ENCODE measurements at places on chromosomes 2 and 18. TPM values are rescaled to one million over a fixed set of nuclear protein-coding genes. Genes with fewer than 3 reads are reported as not detected.

Gene INHA
- 0.50 TPM for polyA plus RNA-seq

Gene SIX3
- polyA plus RNA-seq: not detected

Gene LCT
- 0.12 TPM for polyA plus RNA-seq

GRCh38 chr2:229408356-229408755 is 137.3 kb upstream of the PID1 start:
- DNase-seq: peak; percentile 61

GRCh38 chr18:7584646-7585275 is 17.6 kb downstream of the PTPRM start:
- no peak for DNase-seq

DNA sequence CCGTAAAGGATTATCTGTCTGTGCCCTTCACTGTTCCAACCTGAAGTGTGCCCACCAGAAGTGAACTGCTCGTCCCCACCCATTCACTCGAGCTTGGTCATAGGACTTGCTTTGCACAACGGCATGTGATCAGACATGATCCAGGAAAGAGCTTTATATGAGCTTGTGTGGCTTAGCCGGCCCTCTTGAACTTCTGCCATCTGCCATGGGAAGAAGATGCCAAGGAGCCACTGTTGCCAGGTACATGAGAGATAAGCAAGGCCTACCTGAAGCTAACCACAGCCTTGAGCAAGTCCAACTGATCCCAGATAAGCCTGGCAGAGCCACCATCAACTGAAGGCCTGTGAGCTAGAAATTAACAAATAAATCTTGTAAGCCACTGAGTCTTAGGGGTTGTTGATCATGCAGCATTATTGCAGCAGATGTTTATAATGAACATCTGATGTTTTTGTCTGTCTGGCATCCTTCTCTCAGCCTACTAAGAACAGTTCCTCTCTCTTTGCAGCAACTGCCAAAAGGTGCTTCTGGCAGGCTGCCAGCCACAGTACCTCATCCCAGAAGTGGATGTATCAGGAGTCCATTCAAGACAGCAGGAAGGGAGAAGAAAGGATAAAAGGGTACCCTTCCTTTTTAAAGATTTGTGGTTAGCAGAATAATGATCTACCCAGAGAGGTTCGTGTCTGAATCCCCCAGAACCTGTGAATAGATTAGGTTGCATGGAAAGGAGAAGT is 16.8 kb downstream of the DBI start:
- DNase-seq: no peak

- no peak for DNase-seq
These were observed 423.4 kb downstream of the RND3 start for GRCh38 chr2:150063931-150064548.

DNA sequence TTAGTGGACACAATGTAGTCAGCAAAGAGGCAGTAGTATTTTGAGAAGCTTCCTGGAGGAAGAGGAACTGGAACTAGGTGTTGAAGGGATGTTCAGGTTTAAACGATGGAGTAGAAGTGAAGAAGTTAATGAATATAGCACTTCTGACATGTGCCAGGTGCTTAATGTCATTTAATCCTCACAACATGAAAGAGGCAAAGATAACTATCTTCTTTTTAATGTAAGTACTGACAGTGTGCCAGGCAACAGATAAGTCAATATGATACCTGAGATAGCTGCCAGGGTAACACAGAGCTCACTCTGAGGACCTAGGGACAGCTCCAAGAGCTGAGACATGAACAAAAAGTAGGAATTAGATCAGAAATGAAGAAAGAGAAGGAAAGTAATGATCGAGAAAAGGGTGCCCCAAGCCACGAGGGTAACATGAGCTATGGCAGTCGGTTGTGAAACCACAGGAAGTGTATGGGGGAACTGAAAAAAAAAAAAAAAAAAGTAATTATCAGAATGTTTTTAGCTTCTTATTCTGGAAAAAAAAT is 140.7 kb downstream of the RNF144A start:
- no peak for DNase-seq

GRCh38 chr2:29657674-29658073 is 263.7 kb downstream of the ALK start:
- no peak for DNase-seq

DNA sequence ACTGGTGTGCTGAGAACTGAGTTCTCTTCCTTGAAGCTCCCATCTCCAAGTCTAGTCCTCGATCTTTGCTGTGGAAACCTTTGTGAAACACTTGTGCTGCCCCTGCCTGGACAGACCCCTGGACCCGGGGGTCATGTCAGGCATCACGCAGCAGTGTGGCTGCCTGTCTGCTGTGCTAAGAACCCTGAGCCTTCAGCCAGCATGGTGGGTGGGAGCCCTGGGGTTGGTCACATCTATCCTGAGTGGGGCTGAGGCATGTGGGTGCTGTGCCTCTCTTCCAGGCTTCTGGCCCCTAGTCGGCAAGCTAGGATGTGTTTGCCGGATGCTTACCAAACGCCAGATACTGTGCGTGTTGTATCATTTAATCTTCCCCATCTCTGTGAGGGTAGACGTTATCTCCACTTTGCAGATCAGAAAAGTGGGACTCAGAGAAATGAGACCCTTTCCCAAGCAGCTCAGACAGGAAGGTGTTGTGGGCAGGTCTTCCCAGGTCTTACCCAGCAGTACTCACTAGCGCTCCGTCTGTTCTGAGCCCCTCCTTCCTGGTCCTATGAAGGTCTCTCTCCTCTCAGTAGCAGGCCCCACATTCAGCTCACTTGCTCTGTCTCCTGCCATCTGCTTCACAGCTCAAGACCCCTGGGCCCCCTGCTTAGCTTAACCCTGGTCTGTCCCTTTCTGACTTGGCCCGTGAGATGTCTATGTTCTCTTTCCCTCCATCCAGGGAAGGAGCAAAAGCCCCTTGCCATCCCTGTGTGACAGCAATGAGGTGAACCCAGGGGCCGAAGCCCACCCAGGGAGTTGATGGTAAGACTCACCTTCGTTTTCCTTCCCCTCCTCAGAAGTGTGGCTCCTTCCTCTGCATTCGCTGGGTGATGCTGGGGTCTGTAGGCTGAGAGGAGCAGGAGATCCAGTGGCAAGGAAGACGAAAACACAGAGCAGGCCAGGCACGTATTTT is 242.8 kb downstream of the FAM210A start:
- DNase-seq: no peak

DNA sequence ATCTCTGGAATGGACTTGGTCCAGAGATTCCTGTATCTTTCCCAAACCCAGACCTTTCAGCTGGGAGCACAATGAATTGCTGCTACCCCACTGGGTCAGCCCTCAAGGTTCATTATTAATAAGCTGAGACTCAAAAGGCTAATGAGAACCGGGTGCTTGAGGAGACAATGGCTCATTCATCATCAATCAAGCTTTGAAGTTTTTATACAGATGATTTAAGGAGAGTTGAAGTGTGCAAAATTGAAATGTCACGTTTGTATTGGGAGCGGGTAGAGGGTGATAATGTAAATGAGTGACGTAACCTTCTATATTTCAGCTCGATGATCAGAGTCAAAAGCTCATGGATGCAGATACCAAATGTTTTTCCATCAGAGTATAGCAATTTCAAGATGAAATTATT is 744.9 kb downstream of the ERBB4 start:
- no peak for DNase-seq

DNA sequence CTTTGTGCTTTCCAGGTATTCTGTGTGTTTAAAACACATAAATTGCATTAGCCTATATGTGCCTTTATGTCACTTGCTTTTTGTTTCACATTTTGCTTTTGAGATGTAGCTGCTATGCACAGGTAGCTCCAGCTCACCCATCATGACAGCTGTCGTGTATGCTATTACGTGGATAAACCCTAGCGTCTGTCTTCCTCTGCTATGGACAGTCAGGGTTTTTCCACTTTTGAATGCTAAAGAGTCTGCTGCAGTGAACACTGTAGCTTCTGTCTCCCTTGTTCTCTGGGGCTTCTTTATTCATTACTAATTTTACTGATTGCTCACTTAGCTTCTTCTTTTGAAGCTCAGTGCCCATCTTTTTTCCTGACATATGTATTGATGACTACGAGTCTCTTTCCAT is 24.7 kb upstream of the MBP start:
- DNase-seq: no peak

- DNase-seq: no peak
These were observed 11.8 kb upstream of the DUSP2 start for GRCh38 chr2:96156926-96157648.

GRCh38 chr2:39435234-39435633 is 1.9 kb downstream of the MAP4K3 start:
- DNase-seq: no peak

DNA sequence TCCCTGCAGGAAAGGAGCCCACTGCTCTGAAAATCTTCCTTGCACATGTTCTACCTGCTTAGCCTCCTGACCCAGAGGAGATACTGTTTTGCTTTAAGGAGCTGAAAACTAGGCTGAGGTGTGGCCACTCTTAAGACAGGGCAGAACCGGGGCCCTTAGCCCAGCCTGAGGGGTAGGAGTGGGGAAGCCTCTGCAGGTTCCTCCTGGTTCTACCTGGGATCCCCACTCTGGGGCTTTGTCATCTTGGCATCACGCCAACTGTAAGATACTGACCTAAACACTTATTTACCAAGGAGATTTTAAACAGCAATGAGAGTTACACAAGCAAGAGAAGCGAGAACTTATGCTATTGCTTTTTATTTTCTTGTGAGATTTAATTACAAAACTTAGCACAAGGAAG is 86.9 kb downstream of the KCTD1 start:
- DNase-seq: no peak

DNA sequence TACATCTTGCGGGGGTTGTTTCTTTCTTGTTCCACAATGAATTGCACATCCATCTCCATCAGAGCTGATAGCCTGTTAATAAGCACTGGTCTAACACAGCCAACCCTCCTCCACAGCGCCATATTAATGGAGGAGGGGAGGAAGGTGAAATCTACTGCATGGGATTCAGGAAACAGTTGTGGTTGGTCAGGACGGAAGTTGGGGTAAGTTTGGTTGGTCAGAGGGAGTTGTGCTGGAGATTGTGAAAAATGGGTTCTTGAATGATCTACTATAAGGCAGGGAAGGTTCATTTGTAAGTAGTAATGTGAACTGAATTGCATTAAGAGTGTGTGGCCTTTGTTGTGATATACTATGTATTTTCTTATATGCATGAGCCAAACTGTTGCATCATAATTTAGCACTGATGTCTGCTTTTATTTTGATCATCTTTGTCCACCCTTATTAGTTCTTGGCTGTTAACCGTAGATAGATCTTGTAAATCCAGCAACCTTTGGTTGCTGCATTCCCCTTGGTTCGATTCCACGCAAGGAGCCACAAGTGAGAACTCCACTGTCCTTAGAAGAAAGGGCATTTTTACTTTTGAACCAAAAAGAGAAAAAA is 150.6 kb upstream of the MAPRE2 start:
- no peak for DNase-seq

Data from right lung (tissue), 10 donors.